HEK293T (cell line): ENCODE measurements at places on chromosomes 7 and 10.

- no peak for DNase-seq
Measured at GRCh38 chr10:130470973-130471372, 334.8 kb downstream of the GLRX3 start.

DNA sequence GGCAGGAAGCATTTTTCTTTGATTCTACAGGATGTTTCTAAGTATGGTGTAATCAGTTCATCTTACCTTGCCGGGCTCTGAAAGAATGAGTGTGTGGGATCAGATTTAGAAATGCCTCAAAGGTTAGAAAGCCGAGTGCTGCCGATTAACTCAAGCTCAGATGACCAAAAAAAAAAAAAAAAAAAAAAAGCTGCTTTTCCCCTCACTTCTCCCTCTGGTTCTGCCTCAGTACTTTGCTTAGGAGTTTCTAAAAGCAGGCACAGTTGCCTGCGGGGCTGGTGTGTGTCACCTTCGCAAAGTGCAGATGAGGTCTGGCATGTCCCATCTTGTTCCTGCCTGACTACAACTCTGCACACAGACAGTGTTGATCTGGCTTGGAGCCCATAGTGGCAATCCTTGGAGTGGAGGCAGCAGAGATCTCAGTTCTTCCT lies 47.0 kb downstream of the KIAA1217 start:
- no peak for DNase-seq

GRCh38 chr7:127187740-127188139 lies 65.0 kb downstream of the GRM8 start:
- no peak for DNase-seq

GRCh38 chr7:106966121-106966520 lies 78.4 kb upstream of the PRKAR2B start:
- DNase-seq, result no peak

DNA sequence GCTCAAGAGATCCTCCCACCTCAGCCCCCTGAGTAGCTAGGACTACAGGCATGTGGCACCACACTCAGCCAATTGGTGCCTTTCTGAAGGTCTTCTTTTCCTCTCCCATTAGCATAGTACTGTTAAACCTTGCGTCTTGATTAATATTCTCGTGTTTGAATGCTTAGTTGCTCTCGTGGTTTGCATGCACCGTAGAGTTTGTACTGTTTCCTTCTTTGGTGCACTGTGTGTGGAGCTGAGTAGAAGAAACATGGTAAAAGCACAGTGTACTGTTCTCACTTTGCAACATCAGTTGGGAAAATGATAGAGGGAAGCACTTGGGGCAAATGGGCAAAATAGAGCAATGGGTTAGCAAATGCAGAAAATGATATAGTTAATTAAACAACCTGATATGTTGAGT lies 27.6 kb upstream of the RPA3 start:
- no peak for DNase-seq

DNA sequence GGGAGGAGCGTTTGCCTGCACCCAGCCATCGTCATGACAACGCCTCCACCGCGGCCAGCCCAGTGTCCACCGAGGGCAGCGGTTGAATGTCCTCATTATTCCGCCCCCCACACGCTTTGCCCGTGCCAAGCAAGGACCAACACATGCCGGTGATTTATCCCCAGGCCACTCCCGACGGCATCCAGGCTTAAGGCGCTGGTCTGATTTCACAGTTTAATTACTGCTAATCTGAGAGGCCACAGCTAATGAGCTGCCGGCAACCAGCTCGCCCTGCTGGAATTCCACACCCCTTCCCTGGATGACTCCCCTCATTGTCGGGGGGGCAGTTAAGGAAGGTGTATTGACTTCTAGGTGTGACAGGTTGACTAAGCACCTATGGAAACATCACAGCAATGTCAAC lies 432.3 kb downstream of the DNAJB6 start:
- DNase-seq, result no peak

GRCh38 chr10:73644015-73644743 lies 2.9 kb upstream of the MYOZ1 start:
- peak; percentile 77 for DNase-seq

- DNase-seq, result no peak
Measured at GRCh38 chr10:7657552-7657951, 9.2 kb downstream of the ITIH5 start.

GRCh38 chr10:89695307-89695706 lies 6.1 kb upstream of the KIF20B start:
- DNase-seq, result no peak

- no peak for DNase-seq
Measured at GRCh38 chr7:81260152-81260551, 341.3 kb upstream of the SEMA3C start.

DNA sequence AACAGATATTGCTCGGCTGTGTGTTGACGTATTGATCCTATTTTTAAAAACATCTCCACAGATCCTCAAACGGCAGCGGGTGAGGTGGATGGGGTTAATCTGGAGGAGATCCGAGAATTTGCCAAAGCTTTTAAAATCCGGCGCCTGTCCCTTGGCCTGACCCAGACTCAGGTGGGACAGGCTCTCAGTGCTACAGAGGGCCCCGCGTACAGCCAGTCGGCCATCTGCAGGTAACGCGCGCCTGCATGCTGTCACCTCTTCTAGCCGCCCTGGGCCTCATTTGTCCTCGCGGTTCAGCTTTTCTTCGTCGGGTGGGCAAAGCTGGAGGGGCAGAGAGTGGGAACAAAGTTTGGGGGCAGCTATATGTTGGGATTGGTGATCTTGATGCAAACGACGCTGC lies 105.7 kb upstream of the YAE1 start:
- no peak for DNase-seq

DNA sequence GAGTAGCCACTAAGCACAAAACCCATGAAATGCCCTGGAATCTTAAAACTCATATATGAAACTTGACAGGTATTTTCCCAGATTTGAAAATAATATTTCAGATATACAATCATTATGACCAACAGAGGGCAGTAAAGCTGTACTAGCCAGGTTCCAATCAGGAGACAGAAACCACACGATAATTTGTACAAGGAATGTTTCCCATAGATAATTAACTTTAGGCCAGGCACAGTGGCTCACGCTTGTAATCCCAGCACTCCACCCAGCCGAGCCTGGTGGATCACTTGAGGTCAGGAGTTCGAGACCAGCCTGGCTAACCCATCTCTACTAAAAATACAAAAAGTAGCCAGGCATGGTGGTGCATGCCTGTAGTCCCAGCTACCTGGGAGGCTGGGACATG lies 31.0 kb upstream of the NUB1 start:
- no peak for DNase-seq

DNA sequence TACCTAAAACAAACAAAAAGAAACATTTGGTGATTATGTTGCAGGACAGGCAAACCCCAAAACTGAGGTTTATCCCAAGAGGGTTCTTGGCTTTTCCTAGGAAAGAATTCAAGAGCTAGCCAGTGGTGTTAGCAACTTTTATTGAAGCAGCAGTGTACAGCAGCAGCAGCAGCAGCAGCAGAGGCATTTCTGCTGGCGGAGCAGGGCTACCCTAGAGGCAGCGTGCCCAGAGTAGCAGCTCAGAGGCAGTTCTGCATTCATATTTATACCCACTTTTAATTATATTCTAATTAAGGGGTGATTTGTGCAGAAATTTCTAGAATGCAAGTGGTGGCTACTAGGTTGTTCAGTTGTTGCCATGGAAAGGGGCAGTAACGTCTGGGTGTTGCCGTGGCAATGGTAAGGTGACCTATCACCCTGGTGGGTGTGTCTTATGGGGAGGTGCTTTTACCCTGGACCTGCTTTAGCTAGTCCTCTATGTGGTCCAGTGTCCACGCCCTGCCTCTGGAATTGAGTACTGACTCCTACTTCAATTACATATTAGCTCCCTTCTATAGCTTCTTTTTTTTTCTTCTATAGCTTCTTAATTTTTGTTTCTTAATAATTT lies 53.9 kb downstream of the VCL start:
- no peak for DNase-seq

GRCh38 chr10:75508814-75509306 lies 77.4 kb downstream of the LRMDA start:
- peak; percentile 58 for DNase-seq

DNA sequence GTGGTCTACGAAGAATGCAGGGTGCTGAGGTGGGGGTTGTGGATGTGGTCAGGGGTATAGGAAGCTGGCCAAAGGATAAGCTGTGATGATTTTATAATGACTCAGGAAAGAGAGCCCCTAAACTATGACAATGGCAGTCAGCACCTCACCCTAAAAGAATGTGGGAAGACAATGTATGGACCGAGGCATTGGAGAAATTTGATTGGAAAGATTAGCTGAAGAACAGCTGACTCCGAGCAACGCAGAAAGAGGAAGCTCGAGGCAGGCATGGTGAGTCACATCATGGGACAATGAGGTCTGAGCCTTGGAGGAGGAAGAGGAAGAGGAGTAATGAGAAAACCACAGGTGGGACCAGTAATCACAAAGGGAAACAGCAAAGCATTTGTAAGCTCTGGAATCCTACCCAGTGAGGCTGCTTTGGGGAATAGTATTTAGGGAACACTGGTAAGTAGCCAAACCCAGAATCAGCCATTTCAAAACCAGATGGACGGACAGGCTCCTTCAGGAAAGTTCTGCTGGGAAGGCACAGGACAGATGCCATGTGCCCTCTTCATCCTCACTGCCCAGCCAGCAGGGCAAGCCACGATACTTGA lies 295.4 kb downstream of the PRPF18 start:
- no peak for DNase-seq

- DNase-seq, result no peak
Measured at GRCh38 chr7:148148456-148148855, 442.1 kb upstream of the C7orf33 start.

DNA sequence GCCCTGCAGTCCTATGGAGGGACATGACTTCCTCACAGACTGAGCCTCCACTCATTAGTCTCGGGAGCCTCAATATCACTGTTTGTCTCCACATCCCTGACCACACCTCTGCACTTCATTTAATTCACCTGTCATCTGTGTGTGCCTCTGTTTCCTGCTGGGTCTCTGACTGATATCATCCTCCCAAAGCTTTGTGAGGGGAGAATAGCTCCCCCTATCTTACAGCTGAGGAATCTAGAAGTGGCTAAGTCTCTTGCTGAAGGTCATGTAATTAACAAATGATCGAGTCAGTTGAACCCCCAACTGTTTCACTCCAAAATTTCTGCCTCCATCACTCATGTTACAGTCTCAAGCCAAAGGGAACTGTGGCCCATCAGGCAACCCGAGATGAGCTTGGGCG lies 5.5 kb upstream of the CPXM2 start:
- DNase-seq, result no peak

DNA sequence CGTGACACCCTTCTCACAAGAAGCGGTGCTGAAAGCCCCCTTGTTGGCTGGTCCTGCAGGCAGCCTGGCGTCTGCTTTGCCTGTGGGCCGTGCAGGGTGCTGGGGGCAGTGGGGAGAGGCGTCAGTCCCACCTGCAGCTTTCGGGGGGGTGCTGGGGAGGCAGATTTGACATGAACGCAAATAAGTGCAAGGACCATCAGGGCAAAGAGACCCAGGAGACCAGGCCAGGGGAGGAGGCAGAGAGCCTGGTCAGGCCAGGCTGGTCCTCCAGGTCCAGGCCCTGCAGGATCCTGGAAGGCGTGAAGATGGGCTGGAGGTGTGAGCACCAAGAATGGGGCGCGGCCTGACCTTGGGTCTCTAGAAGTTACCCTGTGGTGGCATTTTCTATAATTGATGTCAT lies 81.6 kb downstream of the MGMT start:
- no peak for DNase-seq

- no peak for DNase-seq
Measured at GRCh38 chr7:17441557-17441956, 143.1 kb downstream of the AHR start.

DNA sequence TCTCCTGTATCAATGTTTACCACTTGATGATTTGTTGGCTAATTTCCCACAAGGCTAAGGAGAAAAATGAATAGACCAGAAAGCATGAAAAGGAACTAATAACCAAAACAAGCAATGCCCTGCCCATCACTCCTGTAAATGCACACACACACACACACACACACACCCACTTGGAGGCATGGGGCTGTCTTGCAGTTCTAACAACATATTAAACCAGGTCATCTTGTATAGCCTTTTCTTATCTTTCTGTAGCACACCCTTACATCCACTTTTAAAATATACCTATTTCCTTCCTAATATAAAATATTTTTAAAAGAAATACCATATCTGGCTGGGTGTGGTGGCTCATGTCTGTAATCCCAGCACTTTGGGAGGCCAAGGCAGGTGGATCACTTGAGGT lies 105.3 kb downstream of the CTTNBP2 start:
- DNase-seq, result no peak

DNA sequence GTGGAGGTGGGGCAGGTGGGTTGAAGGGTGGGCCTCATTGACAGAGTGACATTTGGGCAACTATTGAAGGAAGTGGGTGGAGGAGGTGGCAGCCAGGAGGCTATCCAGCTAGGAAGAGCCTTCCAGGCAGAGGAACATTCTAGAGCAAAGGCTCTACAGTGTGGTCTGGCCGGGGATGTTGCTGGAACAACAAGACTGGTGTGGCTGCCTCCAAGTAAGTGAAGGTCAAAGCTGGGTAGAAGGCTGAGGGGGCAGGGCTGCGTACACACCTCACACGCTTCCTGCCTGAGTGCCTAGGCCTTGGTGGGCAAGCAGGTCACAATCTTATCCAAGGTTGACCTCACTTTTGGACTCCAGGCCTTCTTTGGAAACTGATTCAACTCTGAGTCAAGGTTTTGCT lies 6.6 kb downstream of the CPA1 start:
- DNase-seq, result no peak

DNA sequence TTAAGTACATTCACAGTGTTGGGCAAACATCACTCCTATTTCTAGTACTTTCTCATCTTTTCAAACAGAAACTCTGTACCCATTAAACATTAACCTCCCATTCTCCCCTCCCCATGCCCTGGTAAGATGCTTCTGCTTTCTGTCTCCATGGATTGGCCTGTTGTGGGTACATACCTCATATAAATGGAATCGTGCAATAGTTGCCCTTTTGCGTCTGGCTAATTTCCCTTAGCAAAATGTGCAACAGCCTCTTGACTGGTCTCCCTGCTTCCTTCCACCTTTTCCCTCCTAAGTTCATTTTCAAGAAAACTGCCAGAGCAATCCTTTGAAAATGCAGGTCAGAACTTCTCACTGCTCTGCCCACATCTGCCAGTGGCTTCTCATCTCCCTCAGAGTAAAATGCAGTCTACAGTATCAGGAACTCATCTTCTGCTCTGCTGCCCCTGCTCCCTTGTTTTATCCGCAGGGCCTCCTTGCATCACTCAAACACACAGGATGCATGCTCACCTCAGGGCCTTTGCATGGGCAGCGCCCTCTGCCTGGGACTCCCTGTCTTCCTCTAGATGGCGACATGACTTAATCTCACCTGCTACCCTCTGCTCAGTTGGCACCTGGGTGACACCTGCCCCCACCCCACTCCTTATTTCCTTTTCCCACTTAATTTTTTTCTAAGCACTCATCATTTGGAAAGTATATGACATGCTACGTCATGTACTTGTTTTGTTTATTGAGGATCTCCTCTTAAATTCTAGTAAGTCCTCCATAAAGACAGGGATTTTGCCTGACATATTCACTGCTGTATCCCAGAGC lies 44.3 kb upstream of the ECHDC3 start:
- no peak for DNase-seq
